Calu3 (cell line): ENCODE measurements at places on chromosomes 3 and 15. TPM values are rescaled to one million over a fixed set of nuclear protein-coding genes. Genes with fewer than 3 reads are reported as not detected.
A peak's percentile ranks its signal among the peaks of the same experiment; 100 is the strongest.

The SI gene
- not detected in 2 replicates for total RNA-seq

The PROK2 gene
- not detected in 2 replicates for total RNA-seq

- peaks cover 41% of the 10 kb centered on the region for H3K36me3 ChIP-seq
- no peaks in the 10 kb centered on the region for H3K27me3 ChIP-seq
- peaks cover 20% of the 10 kb centered on the region for H3K4me1 ChIP-seq
These were observed 36.2 kb downstream of the CDCP1 start for GRCh38 chr3:45109771-45110508.

- H3K27me3 ChIP-seq: no peaks in the 10 kb centered on the region
- no peaks in the 10 kb centered on the region for H3K36me3 ChIP-seq
- no peak overlapping the region for H3K4me3 ChIP-seq
- no peak overlapping the region for H3K27ac ChIP-seq
- DNase-seq: no peak
- no peaks in the 10 kb centered on the region for H3K4me1 ChIP-seq
These were observed 30.2 kb downstream of the IDH3A start for GRCh38 chr15:78179286-78179840.

DNA sequence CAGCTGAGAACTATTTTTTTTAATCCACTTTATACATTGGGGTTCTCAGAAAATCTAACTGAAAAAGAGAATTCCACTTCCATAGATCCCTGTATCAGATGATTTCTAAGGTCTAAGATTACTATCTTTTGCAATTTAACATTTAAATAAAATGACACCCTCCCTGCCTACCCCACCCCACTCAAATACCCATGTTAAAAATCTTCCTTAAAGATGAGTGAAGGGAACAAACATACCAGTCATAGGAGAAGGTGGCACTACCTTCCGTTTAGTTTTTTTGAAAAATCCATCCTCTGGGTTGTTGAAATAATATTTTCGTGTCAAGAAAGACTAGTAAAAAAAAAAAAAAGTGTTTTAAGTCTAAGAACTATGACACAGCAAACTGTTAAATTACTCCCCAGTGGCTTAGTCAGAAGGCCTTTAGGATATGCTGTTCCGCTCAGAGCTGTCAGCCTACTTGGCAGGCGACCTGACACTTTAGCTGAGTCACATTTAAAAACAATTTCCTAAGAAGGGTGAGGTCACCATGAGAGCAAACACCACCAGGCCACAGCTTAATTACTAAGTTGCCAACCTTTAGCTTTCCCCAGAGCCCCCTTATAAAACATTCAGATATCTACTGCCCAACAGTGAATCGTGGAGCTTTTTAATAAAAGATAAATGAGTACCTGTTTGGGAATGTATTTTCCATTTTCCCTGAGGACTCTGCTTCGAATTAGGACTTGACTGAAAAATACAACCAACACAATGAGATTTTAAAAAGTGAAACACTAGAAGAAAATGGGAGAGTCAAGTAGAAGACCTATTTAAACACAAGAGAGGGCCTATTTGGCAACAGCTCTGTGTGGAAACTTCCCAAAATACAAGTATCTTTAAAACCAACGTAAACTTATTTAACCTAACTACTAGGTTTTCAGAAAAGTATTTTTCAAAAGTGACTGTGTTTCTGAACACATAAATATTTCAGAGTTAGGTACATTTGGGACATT, 9.6 kb downstream of the EMC3 start:
- H3K36me3 ChIP-seq: peaks cover 24% of the 10 kb centered on the region
- DNase-seq: peak; percentile 63
- peak overlapping the region; percentile 83 for H3K27ac ChIP-seq
- no peaks in the 10 kb centered on the region for H3K27me3 ChIP-seq
- peak overlapping the region; percentile 19 for H3K4me3 ChIP-seq
- peaks cover 13% of the 10 kb centered on the region for H3K4me1 ChIP-seq

GRCh38 chr3:41888368-41889076, 73.4 kb downstream of the ULK4 start:
- DNase-seq: no peak
- H3K36me3 ChIP-seq: no peaks in the 10 kb centered on the region
- H3K4me1 ChIP-seq: peaks cover 7% of the 10 kb centered on the region
- no peaks in the 10 kb centered on the region for H3K27me3 ChIP-seq
- no peak overlapping the region for H3K27ac ChIP-seq

GRCh38 chr3:30549600-30549999, 56.8 kb upstream of the TGFBR2 start:
- no peak overlapping the region for H3K27ac ChIP-seq
- H3K4me3 ChIP-seq: no peak overlapping the region
- no peaks in the 10 kb centered on the region for H3K27me3 ChIP-seq
- DNase-seq: no peak
- no peaks in the 10 kb centered on the region for H3K36me3 ChIP-seq

- H3K36me3 ChIP-seq: peaks cover 5% of the 10 kb centered on the region
- H3K27ac ChIP-seq: no peak overlapping the region
- H3K4me3 ChIP-seq: no peak overlapping the region
- no peaks in the 10 kb centered on the region for H3K27me3 ChIP-seq
These were observed 126.1 kb downstream of the LRRK1 start for GRCh38 chr15:101045236-101045646.

GRCh38 chr15:100092034-100092433, 249.7 kb downstream of the ADAMTS17 start:
- H3K27ac ChIP-seq: no peak overlapping the region
- H3K36me3 ChIP-seq: no peaks in the 10 kb centered on the region
- no peak overlapping the region for H3K4me3 ChIP-seq
- no peaks in the 10 kb centered on the region for H3K27me3 ChIP-seq
- DNase-seq: no peak

DNA sequence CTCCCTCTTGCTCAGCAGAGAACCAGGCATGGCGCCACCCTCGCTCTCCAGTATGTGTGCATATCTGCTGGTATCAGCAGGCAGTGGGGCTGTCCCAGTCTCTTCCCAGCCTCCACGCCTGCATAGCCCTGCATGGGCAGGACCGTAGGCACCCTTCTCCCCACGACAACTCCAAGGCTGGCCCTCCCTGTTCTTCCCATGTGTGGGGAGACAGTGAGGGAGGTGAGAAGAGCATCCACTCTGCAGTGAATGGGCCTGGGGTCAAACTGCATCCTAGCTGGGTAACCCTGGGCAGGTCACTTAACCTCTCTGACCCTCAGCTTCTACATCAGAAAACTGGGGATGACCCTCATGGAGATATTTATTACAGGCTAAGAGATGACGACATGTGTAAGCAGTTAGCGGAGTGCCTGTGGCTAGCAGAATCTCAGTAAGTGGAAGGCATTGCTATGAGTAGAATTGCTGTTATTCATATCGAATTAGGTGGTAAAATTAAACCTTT, 13.3 kb upstream of the SSUH2 start:
- no peak overlapping the region for H3K4me3 ChIP-seq
- peaks cover 18% of the 10 kb centered on the region for H3K27me3 ChIP-seq
- H3K27ac ChIP-seq: peak overlapping the region; percentile 72

GRCh38 chr3:70737666-70738290, 425.3 kb upstream of the MDFIC2 start:
- no peak overlapping the region for H3K4me3 ChIP-seq
- H3K36me3 ChIP-seq: no peaks in the 10 kb centered on the region
- no peaks in the 10 kb centered on the region for H3K4me1 ChIP-seq
- DNase-seq: no peak
- H3K27ac ChIP-seq: no peak overlapping the region
- no peaks in the 10 kb centered on the region for H3K27me3 ChIP-seq

GRCh38 chr15:38687340-38687739, 122.7 kb upstream of the RASGRP1 start:
- no peaks in the 10 kb centered on the region for H3K4me1 ChIP-seq
- no peaks in the 10 kb centered on the region for H3K36me3 ChIP-seq
- DNase-seq: no peak
- no peak overlapping the region for H3K27ac ChIP-seq
- H3K4me3 ChIP-seq: no peak overlapping the region

- H3K4me1 ChIP-seq: no peaks in the 10 kb centered on the region
- no peak for DNase-seq
- peaks cover 13% of the 10 kb centered on the region for H3K27me3 ChIP-seq
- H3K27ac ChIP-seq: no peak overlapping the region
- H3K36me3 ChIP-seq: no peaks in the 10 kb centered on the region
- no peak overlapping the region for H3K4me3 ChIP-seq
These were observed 70.4 kb downstream of the ARPP21 start for GRCh38 chr3:35709691-35710090.

- no peak for DNase-seq
- H3K36me3 ChIP-seq: no peaks in the 10 kb centered on the region
- peaks cover 18% of the 10 kb centered on the region for H3K27me3 ChIP-seq
- H3K4me1 ChIP-seq: no peaks in the 10 kb centered on the region
- no peak overlapping the region for H3K4me3 ChIP-seq
- no peak overlapping the region for H3K27ac ChIP-seq
These were observed 18.1 kb downstream of the MOBP start for GRCh38 chr3:39485547-39485946.
